ENCODE measurements at places on chromosomes 13 and 19.

DNA sequence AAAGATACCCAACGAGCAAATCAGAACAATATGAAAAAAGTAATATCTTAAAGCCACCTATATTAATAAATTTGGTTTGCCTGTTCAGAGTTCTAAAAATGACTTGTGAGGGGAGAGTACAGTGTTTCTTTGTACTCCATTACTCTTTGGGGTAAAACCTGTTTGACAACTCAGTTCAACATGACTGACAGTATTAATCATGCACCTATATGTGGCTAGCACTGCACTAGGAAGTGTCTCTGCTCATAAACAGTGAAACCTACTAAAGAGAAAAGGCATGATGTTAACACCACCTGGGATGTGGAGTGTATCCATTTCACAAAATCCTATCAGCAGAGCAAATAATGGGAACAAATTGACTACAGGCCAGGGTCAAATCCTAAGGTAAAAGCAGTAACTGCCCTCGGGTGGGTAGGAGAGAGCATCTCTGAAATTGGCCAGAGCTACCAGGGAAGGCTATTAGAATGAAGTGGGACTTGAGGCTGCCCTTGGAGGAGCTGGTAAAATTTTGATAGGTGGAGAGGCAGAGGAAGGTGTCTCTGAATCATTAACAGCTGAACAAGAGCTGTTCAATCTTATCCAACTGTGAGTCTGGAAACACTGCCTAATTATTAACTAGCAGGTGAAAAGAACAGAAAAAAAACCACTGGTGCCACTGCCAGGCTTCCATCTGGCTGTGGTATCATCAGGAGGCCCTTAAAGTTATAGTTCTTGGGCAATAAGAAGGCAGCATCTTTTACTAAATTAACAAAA is 365.1 kb downstream of the DNAJC15 start:
- no peak overlapping the region for H3K4me3 ChIP-seq
- DNase-seq: no peak
- no peaks in the 10 kb centered on the region for H3K4me1 ChIP-seq
- H3K27ac ChIP-seq: no peak overlapping the region
- H3K36me3 ChIP-seq: no peaks in the 10 kb centered on the region

GRCh38 chr19:18839465-18840287 is 7.9 kb downstream of the UPF1 start:
- H3K27ac ChIP-seq: peak overlapping the region; percentile 86
- no peak for DNase-seq
- peaks cover 78% of the 10 kb centered on the region for H3K4me1 ChIP-seq
- peak overlapping the region; percentile 51 for H3K4me3 ChIP-seq

- H3K4me3 ChIP-seq: no peak overlapping the region
- H3K27ac ChIP-seq: no peak overlapping the region
- H3K4me1 ChIP-seq: no peaks in the 10 kb centered on the region
- no peak for DNase-seq
- no peaks in the 10 kb centered on the region for H3K27me3 ChIP-seq
- H3K36me3 ChIP-seq: no peaks in the 10 kb centered on the region
Measured at GRCh38 chr13:80245162-80245733, 95.7 kb downstream of the SPRY2 start.

DNA sequence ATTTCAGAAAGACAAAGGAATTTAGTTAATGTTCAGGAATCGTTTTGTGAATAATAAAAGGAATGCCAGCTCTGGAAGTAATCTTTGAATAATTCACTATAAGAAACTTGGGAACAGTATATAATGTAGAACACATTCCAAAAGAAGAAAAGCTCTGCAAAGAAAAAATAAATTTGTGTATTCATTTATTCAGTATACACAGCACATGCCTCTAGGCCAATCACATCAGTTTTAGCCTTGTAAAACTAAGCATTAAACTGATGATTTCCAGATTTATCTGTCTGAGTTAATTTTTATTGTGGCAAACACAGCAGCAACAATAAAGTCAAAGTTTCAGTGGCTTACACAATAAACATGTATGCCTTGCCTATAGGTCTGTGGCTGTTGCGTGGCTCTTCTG is 5.7 kb upstream of the RXFP2 start:
- H3K4me3 ChIP-seq: no peak overlapping the region
- no peak for DNase-seq
- H3K36me3 ChIP-seq: no peaks in the 10 kb centered on the region

DNA sequence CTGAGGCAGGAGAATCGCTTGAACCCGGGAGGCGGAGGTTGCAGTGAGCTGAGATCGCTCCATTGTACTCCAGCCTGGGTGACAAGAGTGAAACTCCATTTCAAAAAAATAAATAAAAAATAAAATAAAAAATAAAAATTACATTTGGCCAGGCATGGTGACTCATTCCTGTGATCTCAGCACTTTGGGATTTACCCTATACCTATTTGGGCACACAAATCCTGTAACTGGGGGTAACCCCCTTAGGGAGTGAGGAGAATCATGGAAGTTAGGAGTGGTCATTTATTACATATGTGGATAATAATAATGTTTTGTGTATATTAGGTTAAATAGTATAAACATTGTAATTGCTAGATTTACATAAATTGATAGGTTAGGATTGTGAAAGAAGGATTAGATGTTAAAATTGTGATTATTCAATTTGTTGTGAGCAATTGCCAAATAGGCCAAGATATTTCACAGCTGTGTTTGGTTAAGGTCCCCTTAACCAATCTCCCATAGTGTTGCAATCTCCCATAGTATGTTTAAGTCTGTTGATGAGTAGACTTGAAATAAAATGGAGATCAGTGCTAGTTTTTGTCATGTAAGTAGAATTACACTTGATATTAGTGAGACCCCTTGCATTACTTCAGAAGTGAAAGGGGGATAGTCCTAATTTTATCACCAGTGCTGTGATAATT is 30.7 kb downstream of the ZNF844 start:
- H3K27me3 ChIP-seq: peaks cover 19% of the 10 kb centered on the region
- no peak overlapping the region for H3K4me3 ChIP-seq
- no peaks in the 10 kb centered on the region for H3K4me1 ChIP-seq
- no peaks in the 10 kb centered on the region for H3K36me3 ChIP-seq
- no peak overlapping the region for H3K27ac ChIP-seq

DNA sequence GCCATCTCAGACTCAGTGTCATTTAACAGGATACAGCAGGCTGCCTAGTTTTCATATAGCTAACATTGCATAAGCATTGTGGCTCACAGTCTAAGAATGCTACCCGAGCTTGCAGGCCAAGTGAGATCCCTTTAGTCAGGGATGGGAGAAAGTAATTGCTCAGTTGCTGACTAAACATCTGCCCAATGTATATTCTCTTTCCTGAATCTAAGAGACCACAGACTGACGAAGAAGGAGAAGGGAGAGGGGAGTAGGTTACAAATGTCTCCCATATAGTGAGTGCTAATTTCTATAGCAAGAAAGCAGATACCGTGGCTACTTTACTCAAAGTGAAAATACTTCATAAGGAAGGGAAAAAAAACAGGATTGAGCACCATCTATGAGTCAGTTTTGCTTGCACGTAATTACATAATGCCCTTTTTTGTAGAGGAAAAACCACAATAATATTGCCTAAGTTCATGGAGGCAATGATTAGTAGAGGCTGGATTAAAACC is 453.9 kb downstream of the COG6 start:
- H3K27me3 ChIP-seq: no peaks in the 10 kb centered on the region
- H3K36me3 ChIP-seq: no peaks in the 10 kb centered on the region
- H3K27ac ChIP-seq: no peak overlapping the region
- no peak overlapping the region for H3K4me3 ChIP-seq

DNA sequence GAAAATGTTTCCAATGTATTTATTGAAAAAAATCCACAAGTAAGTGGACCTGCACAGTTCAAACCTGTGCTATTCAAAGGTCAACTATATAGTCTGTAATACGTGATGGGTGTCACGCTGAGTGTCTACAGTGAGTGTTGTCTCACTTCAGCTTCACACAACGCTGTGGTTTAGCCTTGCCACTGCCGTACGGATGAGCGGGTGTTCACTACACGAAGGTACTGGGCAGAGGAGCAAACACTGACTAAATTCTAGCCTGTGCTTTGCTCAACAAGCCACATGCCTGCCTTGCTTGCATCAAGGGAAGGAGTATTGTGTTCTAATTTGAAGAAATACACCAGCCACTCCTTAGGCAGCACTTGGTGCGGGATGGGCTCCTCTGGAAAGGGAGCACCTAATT is 3.4 kb upstream of the FFAR3 start:
- H3K27ac ChIP-seq: peak overlapping the region; percentile 35
- peaks cover 11% of the 10 kb centered on the region for H3K4me1 ChIP-seq
- no peak for DNase-seq

- H3K4me3 ChIP-seq: no peak overlapping the region
- H3K4me1 ChIP-seq: no peaks in the 10 kb centered on the region
- H3K27me3 ChIP-seq: no peaks in the 10 kb centered on the region
- no peaks in the 10 kb centered on the region for H3K36me3 ChIP-seq
- DNase-seq: no peak
Measured at GRCh38 chr13:79468819-79469218, 12.1 kb upstream of the NDFIP2 start.

DNA sequence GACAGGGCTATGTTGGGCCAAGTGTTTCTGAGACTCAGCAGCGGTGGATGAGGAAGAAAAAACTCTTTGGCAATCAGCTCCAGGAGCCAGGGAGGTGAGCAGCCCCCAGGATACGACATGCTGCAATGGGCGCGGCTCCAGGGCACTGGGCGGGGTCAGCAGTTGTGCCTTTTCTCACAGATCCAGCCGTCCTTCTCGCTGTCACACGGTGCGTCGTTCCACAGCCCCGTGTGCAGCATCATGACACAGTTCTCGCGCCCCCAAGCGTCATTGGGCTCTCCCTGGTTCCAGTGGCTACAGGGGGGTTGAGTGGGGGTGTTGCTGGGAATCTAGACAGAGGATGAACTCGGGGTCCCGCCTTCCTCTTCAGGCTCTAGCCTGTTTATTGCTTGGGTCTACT is 2.7 kb downstream of the CLEC4G start:
- H3K36me3 ChIP-seq: no peaks in the 10 kb centered on the region
- peaks cover 71% of the 10 kb centered on the region for H3K27me3 ChIP-seq
- no peak overlapping the region for H3K4me3 ChIP-seq
- H3K4me1 ChIP-seq: peaks cover 4% of the 10 kb centered on the region
- no peak overlapping the region for H3K27ac ChIP-seq
- no peak for DNase-seq

DNA sequence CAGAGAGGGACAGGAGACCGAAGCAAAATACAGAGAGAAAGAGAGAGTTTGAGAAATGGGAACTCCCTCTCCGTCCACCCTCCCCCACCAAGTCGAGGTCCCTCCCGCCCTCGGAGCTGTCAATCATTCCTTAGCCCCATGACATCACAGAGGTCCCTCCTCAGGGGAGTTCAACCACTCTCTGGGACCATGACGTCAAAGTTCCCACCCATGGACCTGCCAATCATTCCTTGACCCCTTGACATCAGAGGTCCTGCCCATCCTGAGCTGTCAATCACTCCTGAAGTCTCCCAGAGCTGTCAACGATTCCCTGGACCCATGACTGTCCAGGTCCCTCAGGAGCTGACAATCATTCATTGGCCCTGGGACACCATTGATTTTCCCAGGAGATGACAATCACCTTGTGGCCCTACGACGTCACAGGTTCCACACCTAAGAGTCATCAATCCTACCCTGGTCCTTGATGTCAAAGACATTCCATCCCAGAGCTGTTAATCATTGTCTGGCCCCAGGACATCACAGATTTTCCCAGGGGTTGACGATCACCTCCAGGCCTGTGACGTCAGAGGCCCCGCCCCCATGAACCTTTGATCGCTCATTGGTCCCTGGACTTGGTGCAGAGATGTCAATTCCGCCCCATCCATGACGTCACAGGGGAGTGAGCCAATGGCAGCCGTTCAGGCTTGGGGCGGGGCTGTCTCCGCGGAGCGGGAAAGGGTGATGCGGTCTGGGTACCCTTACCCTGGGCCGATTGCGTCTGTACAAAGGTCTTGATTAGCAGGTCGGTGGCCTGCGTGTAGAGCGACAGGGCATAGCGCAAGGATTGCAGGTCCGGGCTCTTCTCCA is 61.7 kb downstream of the COLGALT1 start:
- H3K27ac ChIP-seq: no peak overlapping the region
- DNase-seq: no peak
- no peak overlapping the region for H3K4me3 ChIP-seq
- no peaks in the 10 kb centered on the region for H3K36me3 ChIP-seq
- peaks cover 29% of the 10 kb centered on the region for H3K27me3 ChIP-seq

GRCh38 chr13:28582892-28583240 is 76.1 kb upstream of the POMP start:
- peaks cover 12% of the 10 kb centered on the region for H3K27me3 ChIP-seq
- H3K4me1 ChIP-seq: peaks cover 12% of the 10 kb centered on the region
- H3K27ac ChIP-seq: no peak overlapping the region

- peaks cover 78% of the 10 kb centered on the region for H3K36me3 ChIP-seq
- no peak for DNase-seq
- H3K27me3 ChIP-seq: no peaks in the 10 kb centered on the region
- H3K4me1 ChIP-seq: peaks cover 4% of the 10 kb centered on the region
- H3K27ac ChIP-seq: no peak overlapping the region
Measured at GRCh38 chr13:20006206-20006605, 47.7 kb downstream of the ZMYM2 start.

GRCh38 chr19:4495471-4495870 is 22.8 kb downstream of the PLIN4 start:
- H3K27me3 ChIP-seq: no peaks in the 10 kb centered on the region
- H3K36me3 ChIP-seq: peaks cover 25% of the 10 kb centered on the region
- H3K4me3 ChIP-seq: no peak overlapping the region
- H3K27ac ChIP-seq: no peak overlapping the region
- H3K4me1 ChIP-seq: no peaks in the 10 kb centered on the region

GRCh38 chr19:58366585-58367430 is 4.3 kb upstream of the ZNF497 start:
- H3K4me3 ChIP-seq: no peak overlapping the region
- H3K4me1 ChIP-seq: peaks cover 8% of the 10 kb centered on the region
- H3K27ac ChIP-seq: no peak overlapping the region
- no peaks in the 10 kb centered on the region for H3K27me3 ChIP-seq

DNA sequence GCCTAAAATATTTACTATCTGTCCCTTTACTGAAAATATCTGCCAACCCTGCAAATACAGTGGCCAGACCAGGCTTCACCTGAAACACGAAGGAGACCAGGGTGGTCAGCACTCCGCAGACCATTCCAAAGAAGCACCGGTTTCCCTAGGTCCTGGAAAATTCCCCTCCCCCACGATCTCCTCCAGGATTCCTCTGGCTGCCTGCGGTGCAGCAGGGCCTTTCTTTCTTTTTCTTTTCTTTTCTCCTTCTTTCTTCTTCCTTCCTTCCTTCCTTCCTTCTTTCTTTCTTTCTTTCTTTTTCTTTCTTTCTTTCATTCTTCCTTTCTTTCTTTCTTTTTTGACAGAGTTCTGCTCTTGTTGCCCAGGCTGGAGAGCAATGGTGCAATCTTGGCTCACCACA is 152.7 kb downstream of the USP12 start:
- no peak for DNase-seq
- peaks cover 24% of the 10 kb centered on the region for H3K27me3 ChIP-seq
- no peaks in the 10 kb centered on the region for H3K36me3 ChIP-seq

GRCh38 chr13:30107521-30108136 is 199.7 kb downstream of the KATNAL1 start:
- no peak overlapping the region for H3K4me3 ChIP-seq
- H3K36me3 ChIP-seq: peaks cover 5% of the 10 kb centered on the region
- DNase-seq: no peak
- H3K27ac ChIP-seq: no peak overlapping the region
- H3K27me3 ChIP-seq: peaks cover 2% of the 10 kb centered on the region
- no peaks in the 10 kb centered on the region for H3K4me1 ChIP-seq

- DNase-seq: no peak
- H3K27me3 ChIP-seq: no peaks in the 10 kb centered on the region
- no peaks in the 10 kb centered on the region for H3K36me3 ChIP-seq
Measured at GRCh38 chr13:98942997-98943396, 34.9 kb downstream of the DOCK9 start.

GRCh38 chr13:85772367-85772766 is 26.9 kb downstream of the SLITRK6 start:
- H3K36me3 ChIP-seq: no peaks in the 10 kb centered on the region
- no peaks in the 10 kb centered on the region for H3K4me1 ChIP-seq
- H3K27ac ChIP-seq: no peak overlapping the region
- no peak for DNase-seq

All from effector memory CD8-positive, alpha-beta T cell (primary cell).